ENCODE measurements at places on chromosomes 5 and 9.

GRCh38 chr5:59685191-59685530, 208.4 kb downstream of the PDE4D start:
- DNase-seq, result no peak

DNA sequence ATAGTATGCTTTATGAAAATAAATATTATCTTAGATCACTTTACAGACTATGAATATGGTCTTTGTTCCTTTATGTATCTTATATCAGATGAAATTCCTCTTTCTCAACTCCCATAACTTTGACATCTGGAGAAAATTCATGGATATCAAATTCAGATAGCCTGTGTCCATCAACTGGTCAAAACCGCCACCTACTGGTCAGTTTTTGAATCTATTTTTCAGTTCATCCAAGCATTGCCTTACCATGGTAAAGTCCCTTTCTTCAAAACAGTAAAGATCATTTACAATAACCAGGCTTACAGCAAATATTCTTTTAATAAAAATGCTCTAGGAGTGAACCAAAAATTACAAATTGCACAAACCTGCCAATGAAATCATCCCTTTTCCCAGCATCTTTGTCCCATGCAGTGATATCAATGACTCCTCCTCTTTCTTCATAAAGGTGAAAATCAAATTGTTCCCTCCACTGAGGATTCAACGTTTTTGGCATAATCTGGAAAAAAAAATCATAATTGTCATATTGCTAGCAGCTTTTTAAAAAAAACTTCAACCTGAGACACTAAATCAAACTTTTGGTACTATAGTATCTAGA, 290.5 kb downstream of the SLF1 start:
- peak; percentile 5 for DNase-seq

- no peak for DNase-seq
Measured at GRCh38 chr5:102981957-102982635, 137.8 kb downstream of the GIN1 start.

DNA sequence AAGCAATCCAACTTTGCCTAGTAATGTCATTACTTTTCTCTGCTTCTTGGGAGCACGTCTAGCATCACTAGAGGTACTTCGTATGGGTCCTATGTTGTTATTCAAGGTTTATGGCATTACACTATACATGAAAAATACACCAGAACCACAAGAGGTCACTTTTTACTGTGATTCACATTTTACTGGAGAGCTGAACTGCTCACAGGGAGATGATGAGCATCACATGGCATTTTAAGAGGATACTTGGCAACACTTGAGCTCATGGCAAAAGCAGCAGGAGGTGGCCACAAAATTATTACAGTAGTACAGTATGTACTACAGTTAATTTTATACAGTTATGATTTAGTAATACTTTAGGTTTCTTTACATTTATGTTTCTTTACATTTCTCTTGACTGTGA, 223.4 kb downstream of the PARP8 start:
- DNase-seq, result no peak

DNA sequence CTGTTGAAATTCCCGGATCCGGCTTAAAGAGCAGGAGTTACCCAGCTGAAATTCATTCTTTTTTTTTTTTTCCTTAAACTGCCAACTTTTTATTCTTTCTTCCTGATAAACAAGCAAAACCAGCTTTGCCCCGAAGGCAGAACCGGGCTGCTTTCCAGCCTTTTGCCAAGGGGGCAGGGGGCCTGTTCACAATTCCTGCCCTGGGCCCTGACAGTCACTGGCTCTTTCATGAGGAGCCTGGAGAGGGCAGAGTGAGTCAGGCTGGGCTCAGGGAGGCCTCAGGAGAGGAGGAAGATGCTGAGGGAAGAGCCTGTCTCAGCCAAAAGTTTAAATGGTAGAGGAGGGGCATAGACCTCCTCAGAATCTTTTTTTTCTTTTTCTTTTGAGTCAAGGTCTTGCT, 4.8 kb downstream of the GLIPR2 start:
- no peak for DNase-seq

DNA sequence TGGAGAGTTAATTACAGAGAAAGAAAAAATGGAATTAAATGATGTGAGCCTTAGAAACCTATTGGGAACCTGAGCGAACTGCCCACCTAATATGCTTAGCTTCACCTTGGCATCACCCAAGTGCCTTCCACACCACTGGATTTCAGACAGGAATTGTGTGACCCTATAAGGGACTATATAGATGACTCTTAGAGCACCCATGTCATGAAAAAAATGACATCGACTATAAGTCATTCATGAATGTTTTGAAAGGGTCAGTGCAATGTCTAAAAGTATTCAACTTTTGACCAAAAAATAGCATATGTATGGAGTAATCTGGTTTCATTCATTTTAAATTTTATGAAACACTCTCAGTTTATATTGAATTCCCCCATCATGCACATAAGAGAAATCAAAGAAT, 81.6 kb upstream of the PRRC1 start:
- no peak for DNase-seq

- DNase-seq, result no peak
Measured at GRCh38 chr5:101608322-101608721, 687.8 kb downstream of the SLCO4C1 start.

All from SHP77 (cell line).